ENCODE measurements at places on chromosomes 16 and 17. TPM values are rescaled to one million over a fixed set of nuclear protein-coding genes. Genes with fewer than 3 reads are reported as not detected.

DNA sequence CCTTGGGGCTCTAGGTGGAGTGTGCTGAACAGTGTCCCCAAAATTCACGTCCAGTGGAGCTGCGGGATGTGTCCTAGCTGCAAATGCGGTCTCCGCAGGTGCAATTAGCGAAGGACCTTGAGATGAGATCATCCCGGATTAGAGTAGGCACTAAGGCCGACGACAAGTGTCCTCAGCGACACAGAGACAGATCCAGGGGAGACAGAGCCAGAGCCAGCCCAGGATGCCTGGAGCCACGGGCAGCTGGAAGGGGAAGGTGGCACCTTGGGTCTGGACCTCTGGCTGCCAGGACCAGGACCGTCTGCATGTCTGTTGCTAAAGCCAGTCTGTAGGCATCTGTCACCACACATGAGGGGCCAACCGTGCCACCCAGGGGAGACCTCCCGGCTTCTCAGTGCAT is 24.5 kb downstream of the SLC7A5 start:
- H3K27ac ChIP-seq, result peak overlapping the region; percentile 57
- peaks cover 66% of the 10 kb centered on the region for H3K36me3 ChIP-seq
- peaks cover 14% of the 10 kb centered on the region for H3K4me1 ChIP-seq
- DNase-seq, result no peak
- H3K4me3 ChIP-seq, result no peak overlapping the region
- no peaks in the 10 kb centered on the region for H3K27me3 ChIP-seq

DNA sequence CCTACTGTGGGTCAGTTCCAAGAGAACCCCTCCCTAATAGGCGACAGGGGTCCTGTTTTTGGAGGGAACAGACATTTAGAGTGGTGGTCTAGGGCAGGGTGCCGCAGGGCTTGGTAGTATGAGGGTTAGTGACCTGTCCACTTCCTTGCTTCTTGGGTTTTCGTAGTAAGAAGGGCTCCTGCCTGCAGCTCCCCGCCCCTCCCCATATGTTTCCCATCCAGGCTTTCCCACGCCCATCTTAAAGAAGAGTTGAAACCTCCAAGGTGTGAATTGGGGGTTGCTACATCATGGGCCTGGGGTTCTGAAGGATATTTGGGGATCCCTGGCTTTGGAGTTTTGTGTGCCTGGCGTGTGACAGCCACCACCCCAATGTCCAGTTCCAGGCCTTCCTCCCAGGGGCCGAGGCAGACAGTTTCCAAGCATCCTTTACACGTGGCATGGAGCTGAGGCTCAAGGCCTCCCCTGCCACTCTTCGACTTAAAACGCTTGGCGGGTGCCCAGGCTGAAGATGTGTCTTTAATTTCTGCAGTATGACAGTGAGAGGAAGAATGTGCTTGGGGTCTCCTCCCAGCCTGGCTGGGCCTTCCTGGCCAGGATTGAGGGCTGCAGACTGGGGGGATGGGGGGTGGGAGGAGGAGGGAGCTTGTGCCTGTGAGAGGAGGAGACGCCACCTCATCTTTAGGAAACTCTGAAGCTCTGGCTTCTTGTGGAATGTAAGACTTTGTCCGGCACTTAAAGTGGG is 2.3 kb upstream of the COL1A1 start:
- peaks cover 16% of the 10 kb centered on the region for H3K27me3 ChIP-seq
- no peak for DNase-seq
- H3K4me3 ChIP-seq, result no peak overlapping the region
- H3K36me3 ChIP-seq, result no peaks in the 10 kb centered on the region
- H3K27ac ChIP-seq, result no peak overlapping the region
- H3K4me1 ChIP-seq, result peaks cover 12% of the 10 kb centered on the region

DNA sequence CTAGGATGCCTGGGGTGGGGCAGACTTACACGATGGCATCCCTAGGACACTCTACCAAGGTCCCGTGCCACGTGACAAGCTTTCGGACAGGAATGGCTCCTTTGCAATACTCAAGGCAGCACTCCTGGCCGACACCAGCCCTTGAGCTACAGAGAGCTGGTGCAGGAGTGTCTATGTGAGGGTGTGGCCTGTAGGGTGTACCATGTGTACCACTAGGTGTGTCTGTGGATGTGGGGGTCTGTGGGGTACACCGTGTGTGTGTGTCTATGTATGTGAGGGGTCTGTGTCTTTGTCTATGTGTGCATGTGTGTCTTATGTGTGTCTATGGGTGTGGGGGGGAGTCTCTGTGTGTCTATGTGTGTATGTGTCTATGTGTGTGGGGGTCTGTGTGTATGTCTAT is 1.9 kb upstream of the TLE7 start:
- H3K4me3 ChIP-seq, result no peak overlapping the region
- no peak overlapping the region for H3K27ac ChIP-seq
- H3K27me3 ChIP-seq, result no peaks in the 10 kb centered on the region
- DNase-seq, result no peak
- no peaks in the 10 kb centered on the region for H3K4me1 ChIP-seq
- H3K36me3 ChIP-seq, result peaks cover 18% of the 10 kb centered on the region

- peaks cover 58% of the 10 kb centered on the region for H3K27me3 ChIP-seq
- peaks cover 19% of the 10 kb centered on the region for H3K4me1 ChIP-seq
- no peak overlapping the region for H3K4me3 ChIP-seq
- no peaks in the 10 kb centered on the region for H3K36me3 ChIP-seq
Measured at GRCh38 chr17:45775576-45776011, 8.5 kb upstream of the CRHR1 start.

- H3K27me3 ChIP-seq, result no peaks in the 10 kb centered on the region
- no peak overlapping the region for H3K27ac ChIP-seq
- no peaks in the 10 kb centered on the region for H3K36me3 ChIP-seq
- peaks cover 5% of the 10 kb centered on the region for H3K4me1 ChIP-seq
- no peak overlapping the region for H3K4me3 ChIP-seq
Measured at GRCh38 chr17:28871056-28871579, 16.3 kb downstream of the ERAL1 start.

DNA sequence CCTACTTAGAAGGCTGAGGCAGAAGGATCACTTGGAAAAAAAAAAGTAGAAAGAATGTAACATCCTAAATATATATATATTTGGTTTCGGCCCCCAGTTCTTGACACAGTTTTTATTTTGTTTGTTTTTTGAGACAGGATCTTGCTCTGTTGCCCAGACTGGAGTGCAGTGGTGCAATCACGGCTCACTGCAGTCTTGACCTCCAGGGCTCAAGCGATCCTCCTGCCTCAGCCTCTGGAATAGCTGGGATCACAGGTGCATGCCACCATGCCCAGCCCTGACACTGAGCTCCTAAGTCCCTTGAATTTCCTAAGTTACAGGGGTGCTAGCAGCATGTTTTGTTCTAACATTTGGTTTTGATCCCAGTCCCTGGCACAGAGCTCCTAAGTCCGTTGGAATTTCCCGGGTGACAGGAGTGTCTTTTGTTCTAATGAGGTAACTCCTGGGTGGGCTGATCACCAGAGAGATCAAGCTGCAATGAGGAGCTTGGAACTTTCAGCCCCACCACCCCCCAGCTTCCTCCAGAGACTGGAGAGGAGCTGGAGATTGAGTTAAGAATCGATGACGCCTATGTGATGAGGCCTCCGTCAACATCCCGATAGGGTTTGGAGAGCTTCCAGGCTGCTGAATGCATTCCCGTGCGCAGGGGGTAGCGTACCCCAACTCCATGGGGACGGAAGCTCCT is 20.0 kb downstream of the MXRA7 start:
- no peak overlapping the region for H3K4me3 ChIP-seq
- H3K27me3 ChIP-seq, result peaks cover 9% of the 10 kb centered on the region
- H3K36me3 ChIP-seq, result peaks cover 6% of the 10 kb centered on the region
- H3K4me1 ChIP-seq, result peaks cover 8% of the 10 kb centered on the region
- DNase-seq, result no peak
- H3K27ac ChIP-seq, result no peak overlapping the region

GRCh38 chr17:53253956-53254597 is 568.6 kb upstream of the KIF2B start:
- H3K27me3 ChIP-seq, result peaks cover 62% of the 10 kb centered on the region
- H3K4me1 ChIP-seq, result no peaks in the 10 kb centered on the region
- H3K4me3 ChIP-seq, result no peak overlapping the region
- DNase-seq, result no peak
- no peaks in the 10 kb centered on the region for H3K36me3 ChIP-seq
- no peak overlapping the region for H3K27ac ChIP-seq

- DNase-seq, result no peak
- no peak overlapping the region for H3K27ac ChIP-seq
- H3K36me3 ChIP-seq, result peaks cover 17% of the 10 kb centered on the region
- peaks cover 5% of the 10 kb centered on the region for H3K4me1 ChIP-seq
- no peak overlapping the region for H3K4me3 ChIP-seq
Measured at GRCh38 chr17:31131299-31131698, 36.5 kb downstream of the NF1 start.

DNA sequence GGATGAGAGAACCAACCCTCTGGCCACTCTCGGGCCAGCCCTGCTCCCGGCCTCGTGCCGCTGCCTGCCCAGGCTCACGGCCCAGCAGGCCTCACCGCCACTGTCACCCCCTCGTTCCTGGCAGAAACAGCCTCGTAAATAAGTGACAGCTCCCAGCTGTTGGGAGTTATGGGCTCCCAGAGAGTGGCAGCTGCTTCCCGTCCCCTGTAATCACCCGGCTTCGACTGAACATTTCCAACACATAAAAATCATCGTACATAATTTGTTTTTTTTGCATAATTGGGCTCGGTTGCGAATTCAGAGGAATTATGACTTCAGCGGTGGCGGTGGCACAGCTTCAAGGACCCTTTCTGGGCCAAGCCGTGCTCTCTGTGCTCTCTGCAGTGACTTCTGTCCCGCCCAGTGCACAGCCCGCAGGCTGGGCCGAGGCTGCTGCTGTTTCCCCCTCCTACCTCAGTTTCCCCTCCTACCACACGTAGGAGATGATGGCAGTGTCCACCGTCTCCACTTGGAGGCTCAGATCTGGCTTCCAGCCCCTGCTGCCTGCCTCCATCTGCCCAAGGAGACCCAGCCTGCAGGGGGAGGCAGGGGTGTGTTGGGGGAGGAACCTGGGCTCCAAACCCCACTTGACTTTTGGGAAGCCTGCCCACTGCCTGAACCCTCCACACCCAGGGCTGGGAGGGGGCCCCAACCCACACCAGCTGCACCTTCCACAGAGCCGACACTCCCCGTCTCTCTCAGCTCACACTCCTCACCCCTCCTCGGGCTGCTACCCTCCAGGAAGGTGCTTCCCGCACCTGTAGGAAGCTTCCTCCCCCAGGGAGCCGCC is 84.9 kb downstream of the RTN4RL1 start:
- no peak overlapping the region for H3K27ac ChIP-seq
- DNase-seq, result no peak
- H3K4me3 ChIP-seq, result no peak overlapping the region
- no peaks in the 10 kb centered on the region for H3K27me3 ChIP-seq
- peaks cover 3% of the 10 kb centered on the region for H3K36me3 ChIP-seq

DNA sequence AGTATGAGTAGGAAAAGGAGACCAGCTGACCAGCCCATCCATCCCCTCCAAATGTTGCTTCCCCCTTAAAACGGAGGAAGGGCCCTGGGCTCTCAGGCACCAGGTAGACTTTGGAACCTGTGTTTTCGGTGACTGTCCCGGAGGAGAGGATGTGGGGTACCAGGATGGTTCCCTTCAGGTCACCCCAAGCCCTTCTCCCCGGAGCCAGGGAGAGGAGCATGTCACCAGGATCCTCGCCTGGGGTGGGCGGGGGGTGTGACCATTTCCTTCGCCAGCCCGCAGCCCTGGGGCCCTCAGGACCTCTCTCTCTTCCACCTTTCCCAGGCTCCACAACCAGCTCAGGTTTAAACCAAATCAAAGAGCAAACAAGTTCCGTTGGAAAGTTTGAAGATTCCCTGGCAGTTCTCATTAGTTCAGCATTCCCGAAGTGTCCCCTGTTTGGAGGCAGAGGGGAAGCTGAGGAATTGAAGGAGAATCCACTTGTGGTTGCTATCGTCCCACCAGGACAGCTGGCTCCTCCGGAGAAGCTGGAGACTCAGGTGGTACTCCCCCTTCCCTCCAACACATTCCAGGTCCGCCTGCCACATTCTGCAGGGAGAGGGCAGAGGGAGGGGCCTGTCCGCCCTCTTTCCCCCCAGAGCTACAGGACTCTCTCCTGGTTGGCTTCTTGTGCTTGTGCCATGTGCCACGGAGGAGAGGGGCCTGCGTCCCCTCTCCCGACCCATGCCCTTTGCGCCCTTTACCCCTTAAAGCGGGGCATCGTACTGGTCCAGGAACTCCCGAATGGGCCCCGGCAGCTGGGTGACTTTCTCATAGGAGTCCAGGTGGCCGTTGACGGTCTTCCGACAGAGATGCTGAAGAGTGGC is 2.0 kb downstream of the SOCS3 start:
- peaks cover 21% of the 10 kb centered on the region for H3K4me1 ChIP-seq
- no peak for DNase-seq
- peak overlapping the region; percentile 73 for H3K4me3 ChIP-seq
- H3K27ac ChIP-seq, result peak overlapping the region; percentile 27
- no peaks in the 10 kb centered on the region for H3K27me3 ChIP-seq

GRCh38 chr17:61461586-61461966 is 9.4 kb downstream of the TBX4 start:
- H3K27ac ChIP-seq, result no peak overlapping the region
- H3K27me3 ChIP-seq, result no peaks in the 10 kb centered on the region
- H3K4me3 ChIP-seq, result no peak overlapping the region
- no peak for DNase-seq

- DNase-seq, result peak; percentile 8
- H3K27me3 ChIP-seq, result peaks cover 35% of the 10 kb centered on the region
- H3K4me3 ChIP-seq, result no peak overlapping the region
Measured at GRCh38 chr16:22123146-22123545, 30.8 kb downstream of the VWA3A start.

DNA sequence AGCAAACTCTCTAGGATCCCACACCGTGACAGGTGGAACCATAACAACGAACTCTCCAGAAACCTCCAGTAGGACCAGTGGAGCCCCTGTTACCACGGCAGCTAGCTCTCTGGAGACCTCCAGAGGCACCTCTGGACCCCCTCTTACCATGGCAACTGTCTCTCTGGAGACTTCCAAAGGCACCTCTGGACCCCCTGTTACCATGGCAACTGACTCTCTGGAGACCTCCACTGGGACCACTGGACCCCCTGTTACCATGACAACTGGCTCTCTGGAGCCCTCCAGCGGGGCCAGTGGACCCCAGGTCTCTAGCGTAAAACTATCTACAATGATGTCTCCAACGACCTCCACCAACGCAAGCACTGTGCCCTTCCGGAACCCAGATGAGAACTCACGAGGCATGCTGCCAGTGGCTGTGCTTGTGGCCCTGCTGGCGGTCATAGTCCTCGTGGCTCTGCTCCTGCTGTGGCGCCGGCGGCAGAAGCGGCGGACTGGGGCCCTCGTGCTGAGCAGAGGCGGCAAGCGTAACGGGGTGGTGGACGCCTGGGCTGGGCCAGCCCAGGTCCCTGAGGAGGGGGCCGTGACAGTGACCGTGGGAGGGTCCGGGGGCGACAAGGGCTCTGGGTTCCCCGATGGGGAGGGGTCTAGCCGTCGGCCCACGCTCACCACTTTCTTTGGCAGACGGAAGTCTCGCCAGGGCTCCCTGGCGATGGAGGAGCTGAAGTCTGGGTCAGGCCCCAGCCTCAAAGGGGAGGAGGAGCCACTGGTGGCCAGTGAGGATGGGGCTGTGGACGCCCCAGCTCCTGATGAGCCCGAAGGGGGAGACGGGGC is 1.3 kb downstream of the SPN start:
- no peaks in the 10 kb centered on the region for H3K27me3 ChIP-seq
- no peak overlapping the region for H3K4me3 ChIP-seq
- H3K27ac ChIP-seq, result no peak overlapping the region
- H3K4me1 ChIP-seq, result no peaks in the 10 kb centered on the region
- no peaks in the 10 kb centered on the region for H3K36me3 ChIP-seq

SLFN13 gene
- total RNA-seq, result 1.7 TPM

VPS9D1 gene
- 13.2 TPM for total RNA-seq

TSR1 gene
- 61.5 TPM for total RNA-seq

KRTAP9-2 gene
- total RNA-seq, result not detected

USP6 gene
- total RNA-seq, result 0.10 TPM
